ENCODE measurements at places on chromosomes 1 and 21.

DNA sequence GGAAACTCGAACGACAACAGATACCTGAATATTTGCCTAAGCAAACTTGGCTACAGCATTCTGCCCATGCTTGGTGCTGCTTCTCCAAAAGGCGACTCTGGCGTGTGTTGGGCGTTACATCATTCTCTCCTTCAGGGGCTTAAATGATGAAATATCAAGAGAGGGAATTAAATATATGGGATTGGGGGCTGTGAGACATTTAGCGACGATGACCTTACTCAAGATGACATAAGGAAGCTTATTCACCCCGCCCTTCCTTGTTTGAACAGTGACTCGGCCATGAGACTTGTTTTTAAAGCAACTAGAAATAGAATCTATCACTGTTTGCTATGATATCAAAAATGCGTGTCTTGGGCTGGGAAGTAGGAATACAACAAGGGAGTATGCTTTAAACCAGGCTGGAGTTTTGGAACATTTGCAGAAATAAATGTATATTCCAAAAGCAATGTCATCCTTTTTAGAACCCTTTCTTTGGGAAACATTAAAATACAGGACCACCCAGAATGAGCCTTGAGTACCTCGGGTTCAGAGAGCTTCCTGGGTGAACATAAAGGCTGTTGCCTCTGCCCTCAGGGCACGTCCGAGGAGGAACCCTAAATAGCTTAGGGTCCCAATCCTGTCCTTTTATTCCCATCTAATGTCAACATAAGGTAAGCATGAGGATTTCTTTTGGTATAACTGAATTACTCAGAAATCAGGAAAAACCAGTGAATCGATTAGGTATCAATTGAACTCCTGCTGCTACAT lies 123.3 kb upstream of the SLC45A1 start:
- no peak for DNase-seq

GRCh38 chr1:156836041-156836654 lies 19.5 kb upstream of the SH2D2A start:
- DNase-seq: no peak

GRCh38 chr1:201019321-201019977 lies 4.1 kb downstream of the KIF21B start:
- DNase-seq: peak; percentile 84

- no peak for DNase-seq
These were observed 32.5 kb upstream of the BCL10 start for GRCh38 chr1:85308833-85309350.

- DNase-seq: no peak
These were observed 59.5 kb downstream of the RHOU start for GRCh38 chr1:228794810-228795209.

- no peak for DNase-seq
These were observed 377.8 kb downstream of the KCNH1 start for GRCh38 chr1:210755991-210756659.

All from KG1 (cell line).